Ammon's horn (tissue), 1 donor: ENCODE measurements at places on chromosomes 1 and 21.

DNA sequence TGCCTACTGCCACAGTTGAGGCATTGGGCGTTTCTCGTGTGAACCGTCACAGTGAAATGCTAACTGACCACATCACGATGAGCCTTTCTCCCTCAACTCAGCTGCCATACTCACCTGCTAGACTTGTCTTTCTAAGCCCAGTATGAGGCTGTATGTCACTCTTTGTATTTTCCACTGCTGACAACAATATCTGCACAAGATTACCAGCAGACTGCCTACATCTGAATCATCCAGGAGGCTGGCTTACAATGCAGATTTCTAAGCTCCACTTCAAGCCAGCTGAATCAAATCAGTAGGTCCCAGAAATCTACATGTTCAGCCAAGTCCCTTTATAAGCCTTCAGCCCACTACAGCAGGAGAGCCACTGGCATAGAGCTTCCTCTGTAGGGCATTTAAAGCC lies 355.0 kb upstream of the DUSP10 start:
- no peak for DNase-seq

GRCh38 chr1:61585714-61586113 lies 139.2 kb downstream of the TM2D1 start:
- DNase-seq: no peak

DNA sequence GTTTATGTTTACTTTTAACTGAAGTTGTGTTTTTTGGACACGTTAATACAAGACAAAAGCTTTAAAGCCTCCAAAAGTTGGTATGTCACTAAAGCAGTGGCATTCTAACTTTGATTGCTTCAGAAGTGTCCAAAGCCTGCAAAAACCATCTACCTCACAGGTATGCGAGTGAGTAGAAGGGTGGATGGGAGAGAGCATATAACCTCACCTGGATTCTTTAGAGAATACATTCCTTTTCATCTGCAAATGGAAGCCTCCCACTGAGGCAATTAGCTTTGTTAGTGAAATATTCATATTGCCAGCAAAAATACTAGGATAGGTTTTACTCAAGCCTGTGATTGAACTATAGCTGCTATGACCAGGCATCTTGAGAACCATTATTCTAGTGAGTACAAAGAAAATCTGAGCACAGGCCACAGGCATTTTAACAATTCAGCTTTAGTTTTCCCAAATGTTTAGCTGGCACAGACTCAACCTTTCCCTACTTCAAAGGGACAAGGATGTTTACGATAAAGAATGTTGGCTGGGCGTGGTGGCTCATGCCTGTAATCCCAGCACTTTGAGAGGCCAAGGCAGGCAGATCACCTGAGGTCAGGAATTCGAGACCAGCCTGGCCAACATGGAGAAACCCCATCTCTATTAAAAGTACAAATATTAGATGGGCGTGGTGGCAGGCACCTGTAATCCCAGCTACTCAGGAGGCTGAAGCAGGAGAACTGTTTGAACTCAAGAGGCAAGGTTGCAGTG lies 39.7 kb downstream of the MAP3K21 start:
- DNase-seq: no peak

GRCh38 chr1:230694991-230695390 lies 18.9 kb downstream of the AGT start:
- DNase-seq: no peak

DNA sequence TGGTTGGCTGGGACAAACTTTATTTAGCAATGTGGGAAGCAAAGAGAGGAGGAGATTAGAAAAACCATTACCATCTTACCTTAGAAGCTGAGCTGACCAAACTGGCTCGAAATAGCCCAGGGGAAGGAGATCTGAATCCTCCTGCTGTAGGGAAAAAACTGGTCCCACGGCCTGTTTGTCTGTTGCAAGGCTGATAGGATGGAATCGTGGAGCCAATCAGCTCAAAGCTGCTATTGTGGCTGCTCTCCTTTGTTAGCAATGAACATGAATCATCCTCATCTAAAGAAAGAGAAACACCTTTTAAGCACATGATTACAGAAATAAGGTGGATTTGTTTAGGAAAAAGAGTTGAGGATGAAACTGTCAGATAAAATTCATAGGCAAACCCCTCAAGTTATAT lies 21.5 kb downstream of the CLSPN start:
- peak; percentile 43 for DNase-seq

DNA sequence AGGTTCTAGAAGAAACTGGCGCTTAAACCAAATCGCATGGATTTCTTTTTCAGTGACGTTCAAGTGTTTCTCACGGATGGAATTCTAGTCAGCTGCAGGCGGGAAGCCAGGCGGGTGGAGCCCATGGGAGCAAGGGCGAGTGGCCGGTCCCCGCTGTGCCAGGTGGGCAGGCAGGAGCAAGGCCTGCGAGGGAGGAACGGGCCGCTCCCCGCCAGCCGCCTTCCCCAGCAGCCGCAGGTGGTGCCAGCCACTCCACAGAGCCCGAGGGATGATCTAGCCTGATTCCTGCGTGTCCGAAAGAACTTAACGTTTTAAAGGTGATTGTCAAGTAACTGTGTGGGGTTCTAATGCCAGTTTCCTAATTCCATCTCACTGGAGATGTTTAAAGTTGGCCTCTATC lies 9.1 kb downstream of the PEX10 start:
- no peak for DNase-seq

DNA sequence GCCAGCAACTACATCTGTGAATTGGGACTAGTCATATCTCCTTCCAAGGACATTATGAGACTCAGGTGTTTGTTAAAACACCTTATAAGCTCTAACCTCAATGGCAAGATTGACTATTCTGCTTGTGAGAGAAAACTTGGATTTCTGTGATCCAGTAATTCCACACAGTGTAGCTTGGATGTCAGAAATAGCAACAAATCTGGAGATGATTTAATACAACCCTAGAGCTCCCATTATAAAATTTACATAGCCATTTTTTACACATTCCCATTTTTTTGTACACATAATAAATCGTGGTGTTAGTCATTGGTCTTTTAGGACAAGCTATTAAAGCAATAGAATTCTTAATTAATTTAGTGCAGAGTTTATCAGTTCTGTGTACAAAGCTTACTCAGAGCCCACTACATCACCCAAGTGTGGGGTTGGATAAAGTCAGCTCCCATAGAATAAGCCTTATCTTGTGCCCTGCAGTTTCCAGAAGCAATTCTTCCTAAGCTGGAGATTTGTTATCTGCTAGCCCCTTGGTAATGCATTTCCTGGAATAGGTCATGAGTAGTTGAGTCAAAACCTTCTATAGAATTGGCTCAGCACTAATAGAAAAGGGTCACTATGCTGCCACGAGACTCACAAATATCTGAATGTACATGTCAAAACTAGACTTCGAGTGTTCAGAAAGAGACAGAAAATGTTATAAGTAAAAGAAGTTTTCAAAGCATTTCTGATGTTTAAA lies 434.0 kb upstream of the RUNX1 start:
- DNase-seq: no peak

GRCh38 chr1:198622001-198622400 lies 16.8 kb upstream of the PTPRC start:
- DNase-seq: no peak

DNA sequence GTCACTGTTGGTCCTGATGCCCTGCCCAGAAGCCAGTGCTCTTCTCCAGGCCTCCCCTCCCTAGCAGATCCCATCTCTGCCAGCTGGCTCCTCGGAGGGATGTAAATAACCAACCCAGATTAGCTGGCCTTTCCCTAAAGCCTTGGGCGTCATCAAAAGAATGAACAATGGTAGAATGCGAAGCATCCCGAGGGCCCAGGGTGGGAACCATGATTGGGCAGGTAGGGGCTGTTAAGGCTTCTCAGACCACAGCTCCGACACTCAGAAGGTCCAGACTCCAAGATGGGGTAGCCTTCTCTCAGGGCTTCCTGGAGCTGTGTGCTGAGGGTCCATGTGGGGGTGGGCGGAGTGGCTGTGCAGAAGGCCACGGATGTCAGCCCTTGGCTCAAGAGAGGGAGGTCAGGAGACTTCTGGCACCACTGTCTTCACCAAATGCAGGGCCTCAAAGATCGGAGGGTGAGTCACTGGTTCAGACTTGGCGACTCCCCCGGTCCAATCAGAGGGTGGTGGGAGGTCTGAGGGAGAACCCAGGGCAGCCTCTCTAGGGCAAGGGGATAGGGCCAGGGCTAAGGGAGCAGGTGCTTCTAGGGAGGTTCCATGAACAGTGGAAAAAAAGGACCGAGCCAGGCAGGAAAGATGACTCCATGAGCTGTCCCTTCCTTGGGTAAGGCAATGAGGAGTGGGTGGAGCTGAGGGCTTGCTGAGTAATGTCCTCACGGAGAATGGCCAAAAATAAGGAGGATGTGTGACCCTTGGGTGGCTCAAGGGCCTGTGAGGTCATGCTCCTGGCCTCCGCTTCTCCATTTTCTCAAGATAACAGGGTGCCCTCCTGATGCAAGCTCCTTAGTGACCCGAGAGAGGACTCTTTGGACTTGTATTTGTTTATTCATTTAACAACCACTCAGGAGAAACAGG lies 58.4 kb upstream of the EPS8L3 start:
- no peak for DNase-seq

DNA sequence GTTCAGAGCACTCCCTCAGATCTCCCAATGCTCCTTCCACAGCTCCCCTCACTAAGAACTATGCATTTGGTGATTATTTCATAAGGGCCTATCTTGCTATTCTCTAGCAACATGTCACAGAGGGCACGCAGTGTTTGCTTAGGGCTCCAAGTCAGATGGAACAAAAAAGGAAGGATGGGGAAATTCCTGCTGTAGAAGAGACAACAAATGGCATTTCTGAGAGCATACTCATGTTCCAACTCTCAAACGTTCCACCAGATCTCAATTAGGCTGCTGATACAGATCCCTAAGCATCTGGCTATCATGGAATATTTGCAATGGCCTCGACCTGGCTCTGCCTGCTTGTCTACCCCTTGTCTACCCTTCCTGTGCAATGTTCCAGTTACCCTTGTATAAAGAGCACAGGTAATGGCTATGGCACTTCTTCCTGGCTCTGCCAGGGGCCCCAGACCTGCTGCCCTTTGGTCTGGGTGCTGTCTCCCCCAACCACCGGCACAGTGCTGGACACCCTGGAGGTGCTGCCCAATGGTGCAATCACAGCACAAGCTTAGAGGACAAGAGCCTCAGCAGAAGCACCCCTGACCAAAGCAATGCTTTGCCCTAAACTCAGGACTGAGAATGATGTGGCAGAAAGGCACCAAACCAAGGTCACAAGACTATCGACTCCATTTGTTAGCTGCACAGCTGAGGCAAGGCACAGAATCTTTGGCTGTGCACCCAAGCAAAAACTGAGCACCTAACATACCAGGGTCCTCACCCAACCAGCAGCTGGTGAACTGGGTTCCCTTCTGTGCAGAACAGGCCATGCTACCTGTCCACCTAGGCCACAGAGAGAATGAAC lies 3.6 kb downstream of the PARP1 start:
- DNase-seq: no peak
